Adipocyte (in vitro differentiated cells): ENCODE measurements at places on chromosomes 5 and 9.

DNA sequence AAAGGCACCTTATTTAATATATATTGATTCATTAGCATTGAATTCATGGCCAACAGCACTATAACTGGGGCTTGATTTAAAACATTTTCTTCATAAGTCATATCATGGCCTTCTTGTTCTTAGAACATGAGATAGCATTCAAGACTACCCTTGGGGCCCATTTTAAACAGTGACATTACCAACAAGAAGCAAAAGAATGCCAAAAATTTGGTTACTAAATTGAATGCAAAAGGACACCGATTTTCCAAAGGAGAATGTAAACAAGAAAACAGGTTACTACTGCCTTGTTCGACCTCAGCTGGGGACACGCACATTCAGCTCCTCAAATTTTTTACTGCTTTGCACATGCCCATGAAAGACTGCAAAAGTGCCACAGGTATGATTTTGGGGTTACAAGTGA, 219.4 kb upstream of the TLE4 start:
- no peak for DNase-seq

GRCh38 chr9:5562806-5563416, 52.6 kb downstream of the PDCD1LG2 start:
- no peak for DNase-seq

- DNase-seq = no peak
Observed at GRCh38 chr5:132438917-132439316, 51.7 kb downstream of the IRF1 start.

GRCh38 chr5:129406440-129406839, 53.7 kb upstream of the ADAMTS19 start:
- DNase-seq = peak; percentile 43

DNA sequence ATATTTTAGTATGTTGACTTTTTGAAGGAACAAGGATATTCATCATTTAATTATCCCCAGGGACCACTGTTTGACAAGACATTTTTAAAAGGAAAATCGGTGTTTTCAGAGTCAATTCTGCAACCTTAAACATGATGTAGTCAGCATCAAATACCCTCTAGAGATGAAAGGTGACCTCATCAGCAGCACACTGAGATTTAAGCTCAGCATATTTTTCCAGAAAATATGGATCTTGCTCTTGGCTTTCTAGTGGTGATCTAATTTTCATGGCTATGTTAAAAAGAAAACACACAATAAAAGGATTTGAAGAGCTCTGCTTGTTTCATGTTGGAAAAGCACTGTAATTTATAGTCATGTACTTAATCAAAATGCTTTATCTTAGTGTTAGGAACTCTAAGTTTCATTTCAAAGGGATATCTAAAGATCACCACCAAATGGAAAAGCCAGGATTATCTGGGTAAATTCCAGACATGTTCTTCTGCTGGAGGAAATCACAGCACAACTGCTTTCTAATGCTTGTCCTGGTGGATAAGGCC, 487.2 kb downstream of the ENC1 start:
- DNase-seq = no peak

GRCh38 chr5:54301849-54302248, 8.5 kb downstream of the ARL15 start:
- DNase-seq = no peak

- DNase-seq = peak; percentile 74
Observed at GRCh38 chr5:9888501-9888901, 258.4 kb upstream of the TAS2R1 start.

- no peak for DNase-seq
Observed at GRCh38 chr9:74322661-74323314, 174.3 kb upstream of the RORB start.

DNA sequence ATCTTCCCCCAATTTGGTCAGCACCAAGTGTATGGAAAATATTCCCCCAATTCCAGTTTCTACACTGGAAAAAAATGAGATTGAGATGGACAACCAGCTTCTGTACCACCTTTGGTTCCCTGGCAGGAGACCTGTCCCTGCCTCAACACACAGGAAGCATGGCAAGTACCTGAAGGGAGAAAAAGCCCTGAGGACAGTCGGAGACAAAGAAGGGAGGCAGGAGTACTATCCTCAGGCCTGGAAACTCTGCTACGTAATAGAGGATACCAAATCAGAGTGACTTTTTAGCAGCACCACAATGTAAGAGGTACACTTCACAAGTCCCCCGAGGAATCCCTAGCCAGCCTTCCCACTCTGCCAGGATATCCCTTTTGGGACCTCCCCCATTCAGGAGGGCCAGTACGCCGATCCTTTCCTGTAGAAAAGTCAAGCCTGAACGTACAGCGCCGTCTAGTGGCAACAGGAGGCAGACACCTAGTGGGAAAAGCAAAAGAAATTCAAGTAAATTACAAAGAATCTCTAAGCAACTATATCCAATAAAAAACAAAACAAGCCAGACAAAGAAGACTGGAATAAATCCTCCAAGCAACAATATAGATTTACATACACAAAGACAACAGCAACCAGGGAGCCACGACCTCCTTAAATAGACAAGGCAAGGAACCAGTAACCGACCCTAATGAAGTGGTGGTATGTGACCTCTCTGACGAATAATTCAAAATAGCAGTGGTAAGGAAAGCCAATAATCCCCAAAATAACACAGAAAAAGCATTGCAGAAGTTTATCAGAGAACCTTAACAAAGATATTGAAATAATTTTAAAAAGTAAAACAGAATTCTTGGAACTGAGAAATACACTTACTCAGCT, 63.3 kb upstream of the SLCO6A1 start:
- peak; percentile 66 for DNase-seq

DNA sequence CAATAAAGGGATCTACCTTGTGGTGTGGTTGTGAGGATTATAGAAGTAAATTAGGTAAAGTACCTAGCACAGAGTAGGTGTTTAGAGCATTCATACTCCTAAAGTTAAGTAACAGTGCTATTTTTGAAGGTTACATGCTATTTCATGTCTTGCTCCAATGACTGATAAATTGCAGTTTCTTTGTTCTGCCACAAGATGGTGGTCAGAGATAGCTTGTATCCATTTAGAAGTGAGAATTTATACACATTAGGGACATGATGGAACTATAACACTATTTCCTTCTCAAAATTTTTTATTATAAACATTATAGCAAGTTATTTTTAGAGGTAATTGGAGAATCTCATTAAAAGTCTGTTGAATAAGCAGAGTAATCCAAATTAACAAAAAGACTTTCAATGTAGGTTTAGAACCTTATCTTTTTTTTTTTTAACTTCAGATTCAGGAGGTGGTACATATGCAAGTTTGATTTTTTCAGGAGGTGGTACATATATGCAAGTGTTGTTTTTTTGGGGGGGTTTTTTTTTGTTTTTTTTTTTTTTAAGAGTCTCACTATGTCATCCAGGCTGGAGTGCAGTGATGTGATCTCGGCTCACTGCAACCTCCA, 17.1 kb downstream of the MTREX start:
- DNase-seq = peak; percentile 74

DNA sequence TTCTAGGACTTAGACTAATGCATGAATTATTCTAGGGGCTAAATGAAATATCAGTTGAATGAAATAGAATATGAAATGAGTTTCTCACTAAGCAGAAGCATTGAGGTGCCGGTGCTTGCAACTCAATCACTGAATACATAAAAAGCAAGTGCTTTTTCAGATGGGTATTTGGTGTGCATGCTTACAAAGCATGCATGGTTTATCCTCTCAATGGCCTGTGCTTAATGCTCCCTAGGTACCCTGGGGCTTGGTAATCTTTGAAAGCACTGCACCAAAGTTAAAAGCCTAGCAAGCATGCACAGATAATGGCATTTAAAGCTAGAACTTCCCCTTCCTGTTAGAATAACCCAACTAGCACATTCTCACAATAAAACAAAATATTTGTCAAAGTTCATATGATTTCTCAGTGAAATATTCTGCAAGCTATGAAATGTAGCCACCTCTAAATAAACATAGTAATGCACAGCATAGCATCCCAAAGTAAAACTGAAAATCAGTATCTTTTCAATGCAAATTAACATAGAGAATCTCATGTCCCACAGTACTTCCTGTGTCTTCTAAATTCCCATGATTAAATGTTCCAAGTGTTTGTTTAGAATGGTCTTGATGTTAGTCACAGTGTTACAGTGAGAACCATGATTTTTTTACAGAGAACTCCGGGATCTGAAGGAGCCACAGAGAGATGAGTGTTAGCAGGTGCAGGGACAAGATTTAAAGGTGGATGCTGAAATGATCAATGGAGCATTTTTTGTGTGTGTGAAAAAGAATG, 143.4 kb upstream of the CDH6 start:
- peak; percentile 18 for DNase-seq

- DNase-seq = no peak
Observed at GRCh38 chr9:91629718-91630117, 206.1 kb upstream of the NFIL3 start.

GRCh38 chr9:16450578-16450977, 419.9 kb downstream of the BNC2 start:
- no peak for DNase-seq

DNA sequence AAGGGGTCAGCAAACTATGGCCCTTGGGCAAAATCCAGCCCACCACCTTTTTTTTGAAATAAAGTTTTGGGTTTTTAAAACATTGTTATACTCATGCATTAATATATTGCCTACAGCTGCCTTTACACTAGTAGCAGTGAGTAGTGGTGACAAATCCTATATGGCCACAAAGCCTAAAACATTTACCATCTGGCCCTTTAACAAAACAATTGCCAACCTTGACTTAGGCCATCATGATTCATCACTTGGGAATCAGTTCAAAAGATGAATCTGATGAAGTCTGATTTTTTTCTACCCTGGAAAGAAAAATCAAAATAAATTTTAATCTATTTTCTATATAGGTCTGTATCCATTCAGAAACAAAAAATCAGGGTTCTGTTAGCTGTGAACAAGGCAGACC, 484.9 kb downstream of the BNC2 start:
- peak; percentile 69 for DNase-seq

- DNase-seq = no peak
Observed at GRCh38 chr9:135080286-135081263, 6.9 kb upstream of the OLFM1 start.

DNA sequence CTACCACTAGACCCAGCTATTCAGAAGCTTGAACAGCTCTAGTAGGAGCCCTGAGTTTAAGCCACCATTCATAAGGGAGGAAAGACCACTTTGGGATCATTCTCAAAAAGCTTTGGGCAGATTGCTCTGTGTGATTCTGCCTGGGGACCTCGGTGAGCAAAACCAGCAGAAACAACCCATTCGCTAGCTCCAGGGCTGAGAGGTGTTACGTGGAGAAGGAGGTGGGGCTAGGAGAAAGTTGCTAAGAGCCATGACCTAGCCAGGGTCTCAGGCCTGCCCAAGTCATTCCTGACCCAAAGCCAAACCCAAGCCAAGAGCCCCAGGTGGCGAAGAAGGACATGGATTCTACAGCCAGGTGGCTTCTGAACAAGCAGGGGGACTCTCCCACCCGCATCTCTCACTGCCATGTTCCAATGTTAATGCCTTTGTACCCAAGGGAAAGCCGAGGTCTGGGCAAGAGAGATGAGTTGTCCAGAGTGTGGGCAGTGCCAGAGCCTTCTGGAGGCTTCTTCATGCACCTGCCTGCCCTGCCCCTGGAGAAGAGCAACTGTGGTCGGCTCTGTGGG, 4.0 kb upstream of the BARHL1 start:
- no peak for DNase-seq

DNA sequence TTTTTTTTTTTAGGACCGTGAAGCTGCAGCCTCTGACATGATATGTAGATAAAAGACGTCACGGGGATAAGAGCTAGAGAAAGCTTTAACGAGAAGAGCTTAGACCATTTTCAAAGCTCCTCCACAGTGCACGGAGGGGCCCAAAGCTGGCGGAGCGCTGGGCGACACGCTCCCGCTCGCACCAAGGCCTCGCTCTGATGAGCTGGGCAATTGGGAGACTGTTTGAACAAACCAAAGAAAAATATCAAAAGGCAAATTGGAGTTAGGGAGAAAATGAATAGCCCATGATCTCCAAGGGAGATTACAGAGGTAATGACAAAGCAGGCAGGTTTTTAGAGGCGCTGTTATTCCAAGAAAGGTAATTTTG, 179.4 kb downstream of the SREK1 start:
- DNase-seq = no peak

GRCh38 chr5:17182494-17182893, 34.9 kb upstream of the BASP1 start:
- DNase-seq = no peak

DNA sequence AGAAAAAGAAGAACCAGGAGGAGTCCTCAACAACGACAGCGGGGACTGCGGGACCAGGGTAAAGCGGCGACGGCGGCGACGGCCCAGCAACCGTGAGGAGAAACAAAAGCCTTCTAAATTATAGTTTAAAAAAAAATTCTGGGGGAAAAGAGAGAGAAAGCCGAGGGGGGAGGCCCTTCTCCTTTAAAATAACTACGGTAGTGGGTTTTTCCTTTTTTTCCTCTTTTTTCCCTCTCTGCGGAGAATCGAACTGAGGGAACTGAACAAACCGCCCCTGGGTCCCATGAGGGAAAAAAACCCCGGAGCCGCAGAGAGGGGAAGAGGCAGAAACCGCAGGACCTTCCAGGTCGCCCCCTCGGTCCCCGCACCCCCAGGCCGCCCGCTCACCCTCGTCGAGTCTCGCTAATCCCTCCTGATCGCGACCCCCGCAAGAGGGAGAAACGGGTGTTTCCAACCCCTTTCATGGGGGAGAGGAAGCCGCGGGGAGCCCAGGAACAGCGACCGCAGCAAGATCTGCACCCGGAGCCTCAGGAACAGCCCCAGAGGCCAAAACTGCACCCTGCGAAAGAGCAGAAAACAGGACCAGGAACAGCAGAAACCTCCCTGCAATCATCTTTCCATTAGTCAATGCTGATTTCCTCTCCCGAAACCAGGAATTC, 453 bp downstream of the CPEB4 start:
- peak; percentile 58 for DNase-seq

- DNase-seq = no peak
Observed at GRCh38 chr9:14279671-14280070, 34.3 kb downstream of the NFIB start.

- DNase-seq = peak; percentile 32
Observed at GRCh38 chr5:168747987-168748777, 169.0 kb upstream of the PANK3 start.

DNA sequence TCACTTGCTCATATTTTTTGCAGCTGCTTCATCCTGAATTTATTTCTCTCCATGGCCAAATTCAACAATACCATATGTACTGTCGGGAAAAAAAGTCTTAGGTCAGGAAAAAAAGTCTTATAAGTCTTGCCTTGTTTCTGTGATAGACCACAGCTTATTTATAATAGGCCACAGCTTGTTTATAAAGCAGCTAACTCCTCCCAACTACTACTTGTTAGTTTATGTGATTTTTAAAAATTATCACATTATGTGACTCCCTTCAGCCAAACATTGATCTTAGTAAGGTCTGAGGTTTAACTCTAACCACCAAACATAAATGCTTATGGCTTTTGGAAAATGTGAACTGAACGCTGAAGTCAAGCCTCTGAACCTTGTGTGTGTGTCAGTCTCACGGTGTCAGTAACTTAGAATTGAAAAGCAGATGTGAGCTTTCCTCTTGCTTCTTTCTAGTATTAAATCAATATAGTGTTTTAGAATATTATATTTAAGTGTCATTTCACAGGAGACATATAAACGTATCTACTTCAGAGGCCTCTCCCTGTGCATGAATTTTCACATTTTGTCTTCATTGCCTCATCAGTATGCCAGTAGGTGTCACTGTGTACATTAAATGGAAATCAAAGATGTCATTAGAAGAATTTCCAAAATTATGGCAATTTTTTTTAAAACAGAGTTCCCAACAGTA, 51.3 kb downstream of the SNX24 start:
- DNase-seq = peak; percentile 76

- no peak for DNase-seq
Observed at GRCh38 chr5:44412286-44412685, 23.1 kb upstream of the FGF10 start.
